Mesenteric fat pad (tissue), 1 donor: ENCODE measurements at places on chromosomes 5 and 9.

- no peak for DNase-seq
These were observed 352.0 kb downstream of the KCTD16 start for GRCh38 chr5:144522698-144523097.

DNA sequence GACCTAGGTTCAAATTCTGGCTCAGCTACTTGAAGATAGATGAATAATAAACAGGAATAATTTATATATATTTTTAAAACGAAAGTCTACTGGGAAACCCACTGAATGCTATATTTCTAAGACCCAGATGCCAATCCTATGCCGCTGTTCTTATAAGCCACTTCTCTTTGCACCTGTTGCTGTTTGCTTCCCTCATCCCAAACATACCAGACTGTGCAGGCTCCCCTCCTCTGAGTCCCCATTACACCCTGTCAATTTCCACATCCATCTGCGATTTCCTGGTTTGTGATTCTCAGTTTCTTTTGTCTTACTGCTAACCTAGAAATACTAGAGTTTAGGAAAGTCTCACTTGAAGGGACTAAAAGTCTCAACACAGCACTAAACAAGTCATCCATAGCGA is 92.8 kb upstream of the CAST start:
- no peak for DNase-seq

- no peak for DNase-seq
These were observed 90.3 kb downstream of the SH3GL2 start for GRCh38 chr9:17669206-17669605.

DNA sequence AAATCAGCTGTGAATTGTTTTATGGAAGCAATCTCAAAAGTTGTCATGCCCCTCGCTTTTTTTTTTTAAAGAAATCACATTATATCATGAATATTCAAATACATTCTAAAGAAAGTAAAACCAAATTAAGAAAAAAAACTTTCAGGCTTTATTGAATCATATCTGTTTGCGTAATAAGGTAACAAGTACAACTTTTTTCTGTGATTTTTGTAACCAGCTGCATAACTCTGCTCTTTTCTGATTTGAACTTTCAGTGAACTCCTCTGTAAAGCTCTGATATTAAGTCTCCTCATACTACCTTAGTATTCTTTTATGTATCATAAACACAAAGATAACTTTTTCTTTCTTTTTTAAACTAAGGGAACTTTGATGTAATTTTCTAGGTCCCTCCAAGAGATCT is 65.3 kb downstream of the CWC27 start:
- no peak for DNase-seq

GRCh38 chr9:88076286-88077070 is 61.8 kb downstream of the SPATA31C2 start:
- DNase-seq: peak; percentile 93
